ENCODE measurements at places on chromosomes 7 and 10.

- no peak for DNase-seq
These were observed 97.2 kb upstream of the ELMO1 start for GRCh38 chr7:37545619-37546534.

GRCh38 chr7:69951458-69951857 lies 353.2 kb downstream of the AUTS2 start:
- no peak for DNase-seq

GRCh38 chr10:34576797-34577196 lies 238.3 kb downstream of the PARD3 start:
- DNase-seq = no peak

GRCh38 chr10:100824886-100825285 lies 79.5 kb downstream of the PAX2 start:
- DNase-seq = no peak

DNA sequence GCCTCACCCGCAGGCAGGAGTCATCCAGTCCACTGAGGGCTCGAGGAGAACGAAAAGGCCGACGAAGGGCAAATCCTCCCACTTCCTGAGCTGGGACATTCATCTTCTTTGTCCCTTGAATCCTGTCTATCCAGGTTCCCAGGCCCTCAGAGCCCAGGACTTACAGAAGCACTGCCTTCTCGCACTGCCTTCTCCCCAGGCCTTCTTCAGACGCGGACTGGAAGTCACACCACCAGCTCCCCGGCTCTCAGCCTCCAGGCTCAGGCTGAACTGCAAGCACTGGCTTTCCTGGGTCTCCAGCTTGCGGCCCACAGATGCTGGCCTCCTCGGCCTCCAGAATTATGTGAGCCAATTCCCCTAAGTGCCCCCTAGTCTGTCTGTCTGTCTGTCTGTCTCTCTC lies 6.4 kb upstream of the MMP21 start:
- DNase-seq = no peak

DNA sequence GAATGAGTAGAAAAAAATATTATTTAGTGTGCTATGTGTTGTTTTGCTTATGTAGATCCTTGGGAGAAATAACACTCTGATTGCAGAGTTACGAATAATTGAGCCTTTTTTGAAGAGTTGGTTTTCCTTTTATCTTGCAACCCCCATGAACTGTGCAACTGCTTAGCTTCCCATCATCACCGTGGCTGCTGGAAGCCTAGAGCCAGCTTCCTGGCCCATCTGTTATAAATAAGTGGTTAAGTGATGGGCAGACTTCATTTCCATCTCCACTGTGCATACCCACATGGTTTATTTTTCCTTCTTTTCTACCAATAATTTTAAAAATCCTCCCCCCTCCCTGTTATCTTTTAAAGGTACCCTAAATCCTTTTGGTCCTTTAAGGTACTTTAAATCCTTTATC lies 554.9 kb upstream of the GALNT17 start:
- no peak for DNase-seq

DNA sequence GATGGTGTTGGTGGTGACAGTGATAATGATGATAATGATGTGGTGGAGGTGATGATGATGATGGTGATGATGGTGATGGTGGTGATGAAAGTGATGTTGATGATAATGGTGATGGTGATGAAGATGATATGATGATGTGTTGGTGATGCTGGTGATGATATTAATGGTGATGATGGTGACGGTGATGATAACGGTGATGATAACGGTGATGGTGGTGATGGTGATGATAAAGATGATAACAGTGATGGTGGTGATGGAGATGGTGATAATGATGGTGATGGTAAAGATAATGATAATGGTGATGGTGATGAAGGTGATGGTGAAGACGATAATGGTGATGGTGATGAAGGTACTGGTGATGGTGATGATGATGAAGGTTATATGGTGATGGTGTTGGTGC lies 76.6 kb downstream of the UNCX start:
- no peak for DNase-seq

GRCh38 chr7:96952974-96953391 lies 52.4 kb upstream of the DLX6 start:
- DNase-seq = no peak

GRCh38 chr10:19966751-19967150 lies 150.5 kb downstream of the PLXDC2 start:
- DNase-seq = no peak

DNA sequence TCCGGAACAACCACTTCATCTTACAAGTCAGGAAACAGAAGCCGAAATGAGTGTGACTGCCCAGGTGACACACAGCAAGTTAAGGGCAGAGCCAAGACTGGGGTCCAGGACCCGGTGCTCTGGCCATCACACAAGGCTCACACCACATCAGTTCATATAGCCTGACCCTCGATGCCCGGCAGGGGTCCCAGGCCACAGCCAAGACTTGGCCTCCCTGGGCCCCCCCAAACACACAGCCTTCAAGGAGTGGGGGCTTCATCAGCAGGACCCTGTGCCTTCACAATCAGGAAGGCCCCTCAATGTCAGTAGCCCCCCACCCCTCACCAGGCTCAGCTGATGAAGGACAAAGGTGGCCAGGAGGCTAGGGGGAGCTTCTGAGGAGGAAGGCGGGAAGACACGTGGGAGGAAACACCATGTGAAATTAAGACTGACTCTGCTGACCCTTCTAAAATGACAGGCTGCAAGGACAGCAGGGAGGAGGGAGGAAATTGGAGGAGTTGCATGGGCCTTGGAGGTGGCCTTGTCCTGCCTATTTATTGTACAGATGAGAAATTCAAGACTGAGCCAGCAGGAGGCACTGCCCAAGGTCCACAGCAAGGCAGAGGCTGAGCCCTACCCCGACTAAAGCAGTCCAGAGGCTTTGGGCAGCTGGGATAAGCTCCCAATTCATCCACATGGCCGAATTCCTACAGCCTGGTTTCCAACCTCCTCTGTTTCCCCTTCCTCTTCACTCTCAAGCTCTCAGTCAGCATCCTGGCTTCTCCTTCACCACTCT lies 216.1 kb upstream of the ZMIZ1 start:
- DNase-seq = peak; percentile 8

GRCh38 chr7:68180761-68181160 lies 1184.1 kb downstream of the TYW1 start:
- no peak for DNase-seq

DNA sequence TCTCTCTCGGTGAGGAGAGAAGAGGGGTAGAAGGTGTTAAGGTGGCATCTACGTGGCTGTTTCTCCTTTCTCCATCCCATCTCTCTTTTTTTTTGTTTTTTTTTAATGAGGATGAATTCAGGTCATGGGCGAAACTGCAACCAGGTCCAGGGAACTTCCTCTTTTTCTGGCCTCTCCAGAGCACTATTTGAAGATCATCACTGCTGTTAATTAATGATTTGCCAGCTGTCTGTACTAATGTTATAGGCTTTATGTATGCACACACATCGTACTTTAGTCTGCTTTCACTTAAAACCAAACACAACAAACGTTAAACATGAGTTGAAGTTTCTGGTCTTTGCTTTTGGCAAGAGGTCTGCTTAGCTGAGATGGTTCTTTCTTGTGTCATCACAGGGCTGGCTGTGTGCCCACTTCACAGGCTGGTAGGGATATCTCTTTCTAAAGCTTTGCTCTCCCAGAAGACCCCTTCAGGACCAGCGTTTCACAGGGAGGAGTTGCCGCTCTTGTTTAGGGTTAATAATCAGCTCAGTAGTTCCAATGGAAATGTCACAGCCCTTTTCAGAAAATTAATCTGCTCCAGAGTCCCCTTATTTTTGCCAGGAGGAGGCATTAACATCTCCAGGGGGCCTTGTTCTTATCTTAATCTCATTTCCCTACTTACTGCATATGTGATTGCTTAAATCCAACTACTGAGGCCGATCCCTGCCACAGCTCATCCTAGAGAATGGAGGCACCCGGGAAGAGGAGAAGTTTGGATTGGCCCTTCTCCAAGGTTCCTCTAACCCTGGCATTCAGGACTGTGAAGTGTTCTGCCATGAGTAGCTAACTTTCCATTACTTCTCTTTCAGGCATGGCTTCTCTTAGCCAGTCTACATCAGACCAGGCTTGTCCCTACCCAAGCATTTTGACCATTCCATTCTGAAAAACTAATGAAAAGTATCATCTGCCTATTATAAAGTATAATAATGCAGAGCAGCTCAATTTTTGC lies 273.9 kb upstream of the NFE2L3 start:
- DNase-seq = no peak

- DNase-seq = no peak
These were observed 28.2 kb downstream of the PPIF start for GRCh38 chr10:79375321-79376077.

DNA sequence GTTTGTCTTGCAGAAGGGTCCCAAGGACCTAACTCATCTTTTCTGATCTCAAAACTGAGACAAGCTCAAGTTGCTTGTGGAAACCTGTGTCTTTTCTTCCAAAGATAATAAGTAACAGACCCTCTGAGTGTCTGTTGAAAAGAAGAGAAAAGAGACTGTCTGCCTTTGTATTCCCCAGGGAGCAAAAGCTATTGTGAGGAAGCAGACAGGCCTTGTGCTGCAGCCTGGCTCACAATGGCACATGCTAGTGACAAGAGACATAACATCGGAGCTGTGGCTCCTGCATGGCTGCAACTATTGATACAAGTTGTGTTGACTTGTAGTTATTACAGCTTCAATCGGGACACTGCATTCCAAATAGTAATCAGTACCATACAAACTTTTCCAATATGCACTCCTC lies 202.9 kb downstream of the DKK1 start:
- DNase-seq = no peak

GRCh38 chr7:117399820-117400422 lies 27.4 kb downstream of the ASZ1 start:
- DNase-seq = no peak

DNA sequence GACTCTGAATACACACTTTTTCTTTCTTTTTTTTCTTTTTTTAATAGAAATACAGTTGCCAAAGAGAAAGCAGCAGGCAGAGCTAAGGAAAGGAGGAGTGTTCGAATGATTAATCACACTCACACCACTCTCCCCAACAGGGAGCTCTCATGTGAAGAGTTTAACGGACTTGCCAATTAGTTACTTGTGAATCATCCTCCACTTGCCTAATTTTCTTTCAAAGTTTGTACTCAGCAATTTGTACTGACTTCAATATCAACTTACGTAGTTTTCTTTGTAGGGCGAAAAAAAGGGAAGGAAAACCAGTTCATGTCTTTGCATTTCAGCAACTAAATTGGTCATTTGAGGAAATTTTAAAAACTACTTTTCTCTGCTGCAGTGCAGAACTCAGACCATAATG lies 109.2 kb downstream of the PIP4K2A start:
- no peak for DNase-seq

DNA sequence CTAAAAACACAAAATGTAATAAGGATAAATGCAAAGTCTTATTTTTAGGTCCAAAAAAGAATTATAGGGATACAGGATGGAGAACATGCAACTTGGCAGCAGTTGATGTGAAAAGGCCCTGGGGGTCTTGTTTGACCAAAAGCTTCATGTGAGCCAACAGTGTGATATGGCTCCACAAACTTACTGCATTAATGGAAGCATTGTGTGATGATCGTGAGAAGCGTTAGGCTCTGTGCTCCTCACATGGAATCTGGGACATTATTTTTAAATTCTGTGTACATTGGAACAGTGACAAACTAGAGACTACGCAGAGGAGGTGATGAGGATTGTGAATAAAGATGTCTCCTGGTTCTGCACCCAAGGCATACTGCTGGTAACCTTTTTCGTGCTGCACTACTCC lies 39.1 kb upstream of the CALD1 start:
- DNase-seq = no peak

- DNase-seq = no peak
These were observed 53.1 kb downstream of the NPTX2 start for GRCh38 chr7:98670186-98670585.

- no peak for DNase-seq
These were observed 19.4 kb upstream of the FHIP2A start for GRCh38 chr10:114802177-114802576.

DNA sequence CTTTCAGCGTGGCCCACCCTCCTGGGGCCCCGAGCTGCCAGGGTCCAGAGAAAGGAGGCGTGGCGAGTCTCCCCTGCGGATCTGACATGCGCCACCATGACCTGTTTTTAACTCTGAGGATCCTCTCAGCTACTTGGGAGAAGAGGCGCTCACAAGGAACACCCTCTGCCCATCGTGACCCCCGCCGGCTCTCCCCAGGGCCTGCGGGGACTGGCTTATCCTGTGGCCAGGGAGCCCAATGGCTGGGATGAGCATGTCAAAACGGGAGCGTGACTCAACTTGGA lies 93.7 kb downstream of the EBF3 start:
- no peak for DNase-seq

Measured in activated T-cell treated with anti-CD3 and anti-CD28 coated beads, Interleukin-2, amount 50 U/mL, for 72 hours (primary cell).